ENCODE measurements at places on chromosomes 11 and 22.
A peak's percentile ranks its signal among the peaks of the same experiment; 100 is the strongest.

DNA sequence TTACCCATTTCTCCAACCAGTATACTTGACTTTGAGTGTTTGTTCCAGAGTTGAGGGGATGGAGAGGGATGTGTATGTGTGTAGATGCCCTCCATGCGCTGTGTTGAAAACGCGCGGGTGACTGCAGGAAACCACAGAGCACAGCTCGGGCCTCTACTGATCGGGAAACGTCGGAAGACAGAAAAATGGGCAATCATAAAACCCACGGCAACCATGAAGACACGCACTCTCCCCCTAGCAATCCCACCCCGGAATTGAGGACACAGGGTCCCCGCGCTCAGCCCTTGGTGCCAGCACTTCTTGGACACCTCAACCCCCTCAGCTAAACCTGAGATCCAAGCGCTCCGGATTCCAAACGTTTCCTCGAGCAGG, 251 bp upstream of the UQCC3 start:
- DNase-seq: no peak

DNA sequence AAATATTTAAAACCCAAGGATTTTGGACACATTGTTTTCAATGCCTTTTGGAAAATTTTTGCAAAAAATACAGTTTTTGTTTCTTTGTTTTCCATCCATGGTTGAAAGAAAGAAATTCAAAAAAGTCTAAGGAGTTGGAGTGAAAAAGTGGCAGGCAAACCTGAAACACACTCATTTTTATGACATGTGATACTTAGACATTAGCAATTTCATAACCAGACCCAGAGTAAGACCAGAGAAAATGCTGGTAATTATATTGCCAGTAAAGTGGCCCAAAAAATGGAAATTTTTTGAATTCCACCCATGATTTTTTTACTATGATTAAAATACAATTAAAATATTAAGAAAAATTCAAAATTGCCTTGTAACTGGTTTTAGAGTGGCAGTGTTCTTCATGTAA, 128.2 kb downstream of the SLC17A6 start:
- no peak for DNase-seq

GRCh38 chr11:79390477-79390876, 50.4 kb downstream of the TENM4 start:
- DNase-seq: no peak

DNA sequence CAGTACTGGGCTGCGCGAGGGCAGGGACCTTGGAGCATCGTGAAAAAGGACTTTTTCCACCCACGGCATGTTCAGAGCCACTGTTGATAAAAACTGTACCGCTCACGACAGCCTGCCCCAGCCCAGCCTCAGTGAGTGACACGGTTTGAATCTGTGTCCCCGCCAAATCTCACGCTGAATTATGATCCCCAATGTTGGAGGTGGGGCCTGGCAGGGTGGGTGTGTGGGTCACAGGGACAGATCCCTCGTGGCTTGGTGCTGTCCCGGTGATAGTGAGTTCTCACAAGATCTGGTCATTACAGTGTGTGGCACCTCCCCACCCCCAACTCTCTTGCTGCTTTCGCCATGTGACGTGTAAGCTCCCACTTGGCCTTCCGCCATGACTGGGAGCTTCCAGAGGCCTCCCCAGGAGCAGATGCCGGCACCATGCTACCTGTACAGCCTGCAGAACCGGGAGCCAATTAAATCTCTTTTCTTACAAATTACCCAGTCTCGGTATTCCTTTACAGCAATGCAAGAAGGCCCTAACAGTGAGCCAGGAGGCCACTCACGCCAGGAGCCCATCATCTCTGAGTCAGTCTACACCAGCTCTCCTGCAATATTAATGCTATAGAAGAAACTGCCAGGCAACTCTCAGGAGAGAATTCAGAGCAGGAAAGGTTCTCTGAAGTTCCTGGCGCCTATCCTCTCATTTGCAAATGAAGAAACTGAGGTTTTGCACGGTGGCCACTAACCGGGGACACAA, 1.3 kb downstream of the TOLLIP start:
- DNase-seq: peak; percentile 57

GRCh38 chr11:12060385-12060985, 49.9 kb upstream of the MICAL2 start:
- DNase-seq: peak; percentile 26

DNA sequence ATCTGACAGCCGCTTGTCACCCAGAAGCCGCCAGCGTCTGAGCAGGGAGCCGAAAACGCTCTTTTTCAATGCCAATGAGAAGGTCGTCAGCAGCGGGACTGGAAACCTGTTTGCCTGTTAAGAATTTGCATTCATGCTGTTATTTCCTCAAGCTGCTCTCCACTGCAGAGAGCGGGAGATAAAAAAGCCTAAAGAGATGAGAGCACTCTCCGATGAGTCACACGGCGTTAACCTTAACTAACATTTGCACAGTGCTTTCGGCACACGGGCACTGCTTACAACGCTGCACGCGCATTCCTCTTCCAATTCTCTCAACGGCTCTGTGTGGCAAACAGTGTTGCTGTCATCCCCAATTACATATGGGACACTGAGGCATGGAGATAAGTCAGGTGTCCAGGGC, 40.0 kb upstream of the RTL6 start:
- no peak for DNase-seq

DNA sequence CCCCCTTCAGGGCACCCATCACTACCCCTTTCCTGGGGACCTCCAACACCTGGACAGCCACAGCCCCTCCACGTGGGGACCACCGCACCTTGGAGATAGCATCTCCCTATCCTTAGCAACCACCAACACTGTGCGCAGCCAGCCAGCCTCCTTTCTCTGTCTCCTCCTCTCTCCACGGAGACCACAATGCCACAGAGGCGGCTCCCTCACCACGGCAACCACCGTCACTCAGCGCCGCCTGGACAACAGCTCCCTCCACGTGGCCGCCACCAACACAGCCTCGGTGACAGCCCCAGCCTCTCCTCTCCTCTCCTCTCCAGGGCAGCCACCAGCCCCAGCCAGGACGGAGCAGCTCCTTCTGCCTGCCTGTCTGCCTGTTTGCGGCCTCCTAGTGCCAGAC, 10.5 kb downstream of the ELFN2 start:
- DNase-seq: no peak

DNA sequence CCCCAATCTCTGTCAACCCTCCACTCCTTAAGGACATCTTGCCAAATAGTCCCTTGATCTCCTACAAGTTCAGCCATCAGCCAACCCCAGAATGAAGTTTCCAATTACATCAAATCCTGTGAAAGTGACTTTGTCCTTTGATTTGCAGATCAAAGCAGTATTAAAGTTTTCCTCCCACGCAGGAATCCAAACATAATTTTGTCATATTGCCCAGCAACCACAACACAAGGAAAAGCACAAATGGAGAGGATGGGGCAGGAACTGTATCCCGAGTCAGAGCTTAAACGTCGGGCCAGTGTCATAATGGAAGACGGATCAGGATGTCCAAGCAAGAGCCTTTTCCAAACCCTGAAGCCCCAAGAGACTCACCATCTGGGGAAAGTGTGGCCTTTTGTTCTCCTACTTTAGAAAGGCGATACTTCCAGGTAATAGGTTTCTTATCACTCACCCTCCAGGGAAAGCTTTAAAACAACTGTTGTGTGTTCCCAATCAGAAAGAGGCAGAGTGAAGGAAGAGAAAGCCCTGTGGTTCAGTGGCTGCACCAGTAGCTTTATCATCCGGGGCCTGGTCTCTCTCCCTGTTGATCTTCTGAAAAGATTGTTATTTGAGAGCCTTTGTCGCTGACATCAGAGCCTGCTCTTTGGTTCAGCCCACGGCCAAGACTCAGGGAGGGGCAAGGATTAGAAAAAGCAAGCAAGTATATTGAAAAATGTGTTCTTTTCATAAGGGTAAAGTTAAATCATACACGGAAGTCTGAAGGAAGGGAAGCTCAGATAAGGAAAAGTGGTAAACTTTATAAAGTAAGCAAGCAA, 41.7 kb downstream of the EXPH5 start:
- no peak for DNase-seq

DNA sequence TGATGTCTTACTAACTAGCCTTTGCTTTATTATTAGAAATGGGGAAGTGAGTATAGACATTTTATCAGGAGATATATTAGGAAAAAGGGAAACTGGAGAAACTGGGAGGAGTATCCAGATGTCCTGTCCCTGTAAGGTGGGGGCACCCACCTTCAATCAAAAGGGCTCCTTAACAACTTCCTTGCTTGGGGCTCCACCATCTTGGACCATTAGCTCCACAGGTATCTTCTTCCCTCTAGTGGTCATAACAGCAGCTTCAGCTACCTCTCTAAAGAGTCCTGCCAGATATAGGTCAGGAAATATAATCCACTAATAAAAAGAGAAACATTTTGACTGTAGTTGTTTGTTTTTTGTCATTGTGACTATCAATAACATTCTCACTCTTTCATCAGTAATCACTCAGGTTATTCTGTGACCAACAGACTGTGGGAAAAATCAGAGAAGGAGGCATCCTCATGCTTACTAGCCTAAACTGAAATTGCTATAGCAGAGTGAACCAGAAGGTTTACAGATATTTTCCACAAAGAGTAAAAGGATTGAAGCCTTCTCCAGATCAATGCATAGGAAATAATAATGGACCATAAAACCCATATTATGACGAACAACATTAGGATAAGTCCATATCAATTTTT, 10.4 kb downstream of the OR51B4 start:
- no peak for DNase-seq

DNA sequence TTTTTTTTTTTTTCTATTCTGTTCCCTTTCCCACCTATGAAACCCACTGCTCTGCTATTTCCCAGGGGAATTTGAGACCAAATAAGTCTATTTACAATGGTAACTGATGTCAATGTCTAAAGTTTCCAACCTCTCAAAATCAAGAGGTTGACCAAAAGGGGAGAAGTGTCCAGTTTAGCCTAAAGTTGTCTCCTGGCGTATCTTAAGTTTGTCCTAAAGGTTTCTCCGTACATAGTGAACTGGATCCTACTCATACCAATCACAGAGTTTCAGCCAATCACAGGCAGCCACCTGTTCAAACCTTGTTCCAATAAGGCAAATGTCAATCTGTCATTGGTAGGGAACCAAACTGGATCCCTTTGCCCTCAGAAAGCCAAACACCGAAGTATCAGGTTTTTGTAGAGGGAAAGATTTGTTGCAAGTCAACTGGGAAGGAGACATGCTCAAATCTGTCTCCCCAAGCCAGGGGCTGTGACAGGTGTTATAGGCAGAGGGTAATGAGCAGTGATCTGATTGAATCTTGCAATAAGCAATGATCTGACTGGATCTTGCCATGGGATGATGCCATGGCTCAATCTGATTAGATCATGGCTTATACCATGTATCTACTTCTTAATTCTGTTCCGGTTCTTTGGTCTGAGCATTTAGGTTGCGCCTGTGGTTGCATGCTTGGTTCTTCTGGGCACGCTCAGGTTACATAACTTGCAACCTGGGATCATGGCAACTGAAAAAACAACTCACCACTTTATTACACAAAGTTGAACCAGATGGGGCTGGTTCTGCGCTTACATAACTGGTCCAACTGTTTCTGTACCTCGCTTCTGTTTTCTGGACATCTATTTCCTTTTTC, 1.1 kb upstream of the VPS37C start:
- no peak for DNase-seq

- no peak for DNase-seq
Measured at GRCh38 chr11:59611570-59612565, 3.7 kb downstream of the OSBP start.

DNA sequence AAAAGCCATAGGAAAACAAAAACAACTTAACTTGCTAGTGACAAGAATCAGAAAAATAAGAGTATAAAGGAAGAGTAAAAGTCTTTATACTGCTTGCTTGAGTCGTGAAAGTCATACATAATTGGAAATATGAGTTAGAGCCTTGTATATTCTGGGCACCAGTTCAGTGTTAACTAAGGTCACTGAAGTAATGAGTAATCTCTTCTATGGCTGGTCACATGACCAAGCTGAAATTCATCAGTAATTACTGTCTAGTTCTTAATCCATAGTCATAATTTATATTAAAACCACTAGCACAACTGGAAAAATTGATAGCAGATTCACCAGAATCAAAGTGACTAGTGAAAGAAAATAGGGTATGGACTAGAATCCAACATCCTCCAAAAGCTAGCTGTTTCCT, 84.4 kb upstream of the SLC5A12 start:
- DNase-seq: no peak

DNA sequence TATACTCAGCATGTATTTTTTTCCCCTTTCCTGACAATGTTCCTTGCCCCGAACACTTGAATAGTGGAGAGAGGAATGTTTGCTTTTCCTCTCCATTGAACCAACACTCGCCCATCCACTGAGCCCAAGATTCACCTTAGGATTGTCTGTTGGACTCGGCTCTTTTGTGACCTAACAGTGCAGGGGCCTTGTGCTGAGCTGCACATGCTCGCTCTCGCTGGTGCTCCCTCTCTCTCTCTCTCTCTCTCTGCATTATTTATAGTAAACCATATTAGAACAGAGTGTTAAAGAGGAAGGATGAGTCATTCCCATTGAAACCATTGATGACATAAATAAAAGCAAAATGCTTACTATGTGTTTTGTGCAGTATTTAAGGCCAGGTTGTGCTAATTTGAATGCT, 20.7 kb downstream of the ZBTB16 start:
- no peak for DNase-seq

DNA sequence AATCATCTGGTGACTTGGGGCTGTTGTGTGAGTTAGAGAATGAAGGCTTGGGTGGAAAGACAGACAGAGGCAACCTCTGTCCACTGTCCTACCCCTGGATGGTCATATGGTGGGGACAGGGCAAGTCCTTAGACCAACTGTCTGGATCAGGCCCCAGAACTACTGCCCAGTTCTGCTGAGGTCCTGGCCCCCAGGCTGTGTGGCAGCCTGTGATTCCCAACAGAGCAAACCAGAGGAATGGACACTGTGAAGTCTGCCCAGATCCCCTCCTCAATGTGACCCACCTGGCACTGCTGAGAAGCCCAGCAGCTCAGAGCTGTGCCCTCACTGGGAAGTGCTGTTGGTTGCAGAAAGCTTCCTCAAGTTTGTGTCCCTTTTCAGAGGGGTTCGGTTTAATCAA, 69.0 kb downstream of the GGTLC2 start:
- DNase-seq: no peak

DNA sequence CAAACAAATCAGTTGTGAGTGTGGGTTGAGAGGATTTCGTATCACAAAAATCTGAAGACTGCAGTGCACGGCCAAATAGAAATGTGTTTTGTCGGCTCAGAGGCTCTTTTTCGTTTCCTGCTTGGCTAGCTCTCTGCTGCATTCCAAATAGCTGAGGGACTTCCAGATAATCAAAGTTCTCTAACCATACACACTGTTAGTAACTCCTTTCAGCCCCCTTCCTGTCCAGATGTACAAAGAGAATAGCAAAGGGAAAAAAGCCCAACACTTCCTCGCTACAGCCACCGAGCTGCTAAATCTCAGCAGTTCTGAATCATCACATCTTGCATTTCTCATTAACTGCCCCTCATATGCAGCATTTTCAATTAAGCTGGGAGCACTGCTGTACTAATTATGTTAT, 203.1 kb downstream of the TENM4 start:
- peak; percentile 72 for DNase-seq

- no peak for DNase-seq
Measured at GRCh38 chr22:30033137-30033536, 47.1 kb upstream of the HORMAD2 start.

GRCh38 chr22:42642806-42643633, 2.6 kb upstream of the ATP5MGL start:
- DNase-seq: no peak

All from left forelimb (tissue), 1 donor.